Activated naive CD4-positive, alpha-beta T cell (primary cell): ENCODE measurements at places on chromosomes 1 and 21.

- DNase-seq = no peak
These were observed 165.3 kb downstream of the SLC35F3 start for GRCh38 chr1:234069760-234070159.

- no peak for DNase-seq
These were observed 7.2 kb downstream of the SPTA1 start for GRCh38 chr1:158679289-158679688.

DNA sequence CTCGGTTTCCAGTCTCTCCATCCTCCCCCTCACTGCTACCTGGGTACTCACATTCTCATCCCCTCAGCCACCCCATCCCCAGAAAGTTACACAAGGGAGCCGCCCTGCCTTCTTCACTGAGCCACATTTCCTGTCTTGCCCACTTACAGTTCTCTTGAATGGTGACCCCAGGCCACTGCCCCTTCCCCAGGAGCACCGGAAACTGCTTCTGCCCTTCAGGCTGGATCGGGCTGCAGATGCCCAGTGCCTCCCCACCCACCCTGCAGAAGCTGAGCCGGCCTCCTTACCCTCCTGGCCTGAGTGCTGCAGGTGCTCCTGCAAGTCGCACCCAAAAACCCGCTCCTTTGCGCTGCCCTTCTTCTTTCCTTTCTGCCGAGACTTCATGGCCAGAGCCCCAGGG lies 450 bp downstream of the ARHGAP30 start:
- DNase-seq = no peak

- DNase-seq = no peak
These were observed 14.8 kb downstream of the PI4KB start for GRCh38 chr1:151312411-151312810.
